Activated CD4-positive, alpha-beta T cell treated with anti-CD3 and anti-CD28 coated beads, Interleukin-2, amount 50 U/mL, for 16 hours (primary cell): ENCODE measurements at places on chromosomes 6 and 20.

DNA sequence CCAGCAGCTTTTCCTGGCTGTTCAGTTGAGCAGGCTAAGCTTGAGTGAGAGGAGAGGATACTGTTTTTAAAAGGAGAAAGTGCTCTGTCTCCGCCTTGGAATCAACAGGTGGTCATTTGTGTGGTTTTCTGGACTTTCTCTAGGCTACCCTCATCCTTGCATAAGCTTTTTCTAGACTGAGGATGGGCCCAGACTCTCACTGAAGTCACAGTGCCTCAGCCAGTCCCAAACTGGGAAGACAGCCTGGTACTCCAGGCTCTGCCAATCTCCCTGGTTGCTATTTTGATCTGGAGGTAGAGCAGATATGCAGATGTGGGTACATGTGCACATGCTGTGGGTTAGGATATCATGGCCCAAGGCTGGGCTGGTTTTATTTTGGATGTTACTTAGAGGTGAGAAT, 7.0 kb downstream of the SCUBE3 start:
- no peak for DNase-seq

GRCh38 chr20:20837574-20838021, 125.2 kb upstream of the RALGAPA2 start:
- DNase-seq: peak; percentile 44

DNA sequence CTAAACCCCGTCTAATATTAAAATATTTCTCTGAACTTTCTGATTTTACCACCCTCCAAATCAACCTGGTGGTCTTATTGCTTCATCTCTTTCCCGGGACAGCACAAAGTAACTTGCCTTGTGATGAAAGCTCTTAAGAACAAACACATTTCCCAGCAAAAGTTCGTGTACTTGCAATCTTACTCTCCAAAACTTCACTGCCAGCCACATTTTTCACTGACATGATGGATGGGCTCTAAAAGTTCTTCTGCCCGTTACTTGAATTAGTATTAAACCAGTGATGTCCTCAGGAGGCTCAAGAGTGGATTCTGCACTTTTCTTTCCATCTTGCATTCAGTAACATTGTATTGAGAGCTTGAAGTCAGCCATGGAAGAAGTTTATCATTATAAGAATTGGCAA, 731.6 kb upstream of the GJE1 start:
- no peak for DNase-seq

GRCh38 chr20:10671221-10671918, 2.4 kb downstream of the JAG1 start:
- DNase-seq: peak; percentile 35

DNA sequence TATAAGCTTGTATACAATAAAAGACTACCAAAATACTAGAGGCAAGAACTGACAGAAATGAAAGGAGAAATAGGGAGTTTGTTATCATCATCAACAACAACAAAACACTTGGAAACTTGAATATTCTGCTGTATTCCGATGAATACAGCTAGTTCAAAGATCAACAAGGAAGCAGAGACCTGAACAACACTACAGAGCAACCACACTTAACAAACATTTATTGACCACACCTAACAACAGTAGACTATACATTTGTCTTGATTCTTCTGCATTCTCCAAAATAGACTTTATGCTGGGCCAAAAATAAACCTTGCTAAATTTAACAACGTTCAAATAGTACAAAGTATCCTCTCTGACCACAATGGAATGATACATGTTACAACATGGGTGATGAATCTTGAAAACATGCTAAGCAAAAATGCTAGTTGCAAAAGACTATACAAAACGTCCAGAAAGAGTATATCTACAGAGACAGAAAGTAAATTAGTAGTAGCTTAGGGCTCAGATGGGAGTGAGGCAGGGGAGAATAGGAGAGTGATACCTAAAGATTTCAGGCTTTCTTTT, 39.1 kb upstream of the PAK5 start:
- no peak for DNase-seq

- DNase-seq: no peak
These were observed 348.1 kb upstream of the SOX4 start for GRCh38 chr6:21245488-21245887.

GRCh38 chr6:132512638-132513632, at the start of gene STX7:
TSS of gene STX7 (minus strand) at chr6:132513116. CDS start at chr6:132503530, 9,586 bp downstream.
- peak; percentile 91 for DNase-seq

DNA sequence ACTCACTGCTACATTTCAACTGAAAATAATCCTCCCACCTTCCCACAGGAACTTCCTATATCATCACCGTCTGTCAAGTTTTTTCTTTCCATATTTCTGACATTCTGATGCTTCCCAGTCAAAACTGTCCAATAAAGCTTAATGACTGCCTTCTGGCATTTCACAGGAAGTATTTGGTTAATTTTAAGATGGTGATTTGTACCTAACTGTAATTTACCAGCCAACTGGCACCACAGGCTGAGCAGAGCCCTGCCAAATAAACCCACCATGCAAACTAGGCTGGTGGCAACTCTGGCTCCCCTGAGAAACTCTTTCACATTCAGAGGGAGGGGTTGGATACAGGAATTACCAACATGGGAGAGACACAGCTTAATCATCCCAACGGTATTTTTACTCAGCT, 50.0 kb downstream of the KLHL32 start:
- DNase-seq: no peak

DNA sequence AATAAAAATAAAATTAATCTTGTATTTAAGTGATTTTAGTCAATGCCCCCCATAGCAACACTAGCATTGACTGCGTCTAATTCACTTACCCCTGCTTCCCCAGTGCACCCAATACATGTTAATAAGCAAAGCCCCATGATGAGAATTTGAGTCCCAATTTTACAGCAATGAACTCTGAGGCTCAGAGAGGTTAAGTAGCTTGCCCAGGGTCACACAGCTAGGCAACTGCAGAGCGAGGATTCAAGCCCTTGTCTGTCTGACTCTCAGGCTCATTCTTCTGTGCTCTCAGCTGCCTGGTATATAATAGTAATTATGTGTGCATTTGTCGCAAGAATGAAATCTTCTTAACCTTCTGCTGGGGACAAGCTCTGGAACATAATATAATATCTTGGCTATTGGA, 8.5 kb downstream of the PABPC1L start:
- no peak for DNase-seq

- no peak for DNase-seq
These were observed 37.4 kb downstream of the RCAN2 start for GRCh38 chr6:46453741-46454316.

DNA sequence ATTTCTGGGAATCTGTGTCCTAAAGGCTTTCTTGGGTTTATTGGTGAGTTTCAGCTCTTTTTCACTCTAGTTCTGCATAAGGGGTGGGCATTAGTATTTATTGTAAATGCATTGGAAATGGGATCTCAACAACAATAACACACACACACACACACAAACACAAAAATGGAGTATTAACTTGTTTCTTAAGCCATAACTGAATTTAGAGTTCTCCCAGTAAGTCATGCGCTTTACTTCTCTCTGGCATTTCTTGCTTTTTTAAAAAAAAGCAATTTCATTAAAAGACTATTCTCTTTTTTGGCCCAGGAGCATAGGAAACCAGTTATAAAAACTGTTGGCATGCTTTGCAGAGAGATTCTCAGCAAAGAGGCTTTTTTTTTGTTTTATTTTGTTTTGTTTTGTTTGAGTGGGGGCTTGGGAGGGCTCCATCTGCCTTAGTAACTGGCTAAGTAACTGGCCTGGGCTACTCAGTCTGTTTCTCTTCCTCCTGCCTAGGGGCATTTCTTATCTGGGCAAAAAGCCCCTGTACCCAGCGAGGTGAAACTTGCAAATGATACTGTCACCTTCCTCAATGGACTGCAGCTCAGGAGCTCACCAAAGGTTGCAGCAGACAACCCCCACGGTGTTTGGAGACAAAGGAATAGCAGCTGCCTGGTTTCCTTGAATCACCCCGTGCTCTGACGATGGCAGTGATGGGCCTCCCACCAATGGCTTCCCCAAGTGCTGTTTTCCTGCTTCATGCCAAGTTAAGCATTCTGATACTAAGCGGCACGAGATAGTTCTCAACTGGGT, 128.5 kb downstream of the BCAS1 start:
- DNase-seq: no peak

- no peak for DNase-seq
These were observed 663.4 kb downstream of the KHDRBS2 start for GRCh38 chr6:61622601-61623000.

DNA sequence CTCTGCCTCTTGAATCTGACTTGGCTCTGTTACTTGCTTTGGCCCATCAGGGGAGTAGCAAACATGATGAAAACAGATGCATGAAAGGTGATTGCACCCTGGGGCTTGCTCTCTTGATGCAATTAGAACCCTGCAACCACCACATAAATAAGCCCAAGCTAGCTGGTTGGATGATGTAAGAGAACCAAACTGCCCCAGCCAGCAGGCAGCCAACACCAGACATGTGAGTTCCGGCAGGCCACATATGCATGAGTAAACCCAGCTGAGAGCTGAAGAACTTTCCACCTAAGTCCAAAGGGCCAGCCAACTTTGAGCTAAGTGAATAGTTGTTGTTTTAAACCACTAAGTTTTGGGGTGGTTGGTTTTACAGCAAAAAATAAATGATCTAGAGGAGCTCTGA, 268.4 kb downstream of the FARS2 start:
- no peak for DNase-seq

- DNase-seq: peak; percentile 38
These were observed 34.8 kb upstream of the UST start for GRCh38 chr6:148711833-148712654.

DNA sequence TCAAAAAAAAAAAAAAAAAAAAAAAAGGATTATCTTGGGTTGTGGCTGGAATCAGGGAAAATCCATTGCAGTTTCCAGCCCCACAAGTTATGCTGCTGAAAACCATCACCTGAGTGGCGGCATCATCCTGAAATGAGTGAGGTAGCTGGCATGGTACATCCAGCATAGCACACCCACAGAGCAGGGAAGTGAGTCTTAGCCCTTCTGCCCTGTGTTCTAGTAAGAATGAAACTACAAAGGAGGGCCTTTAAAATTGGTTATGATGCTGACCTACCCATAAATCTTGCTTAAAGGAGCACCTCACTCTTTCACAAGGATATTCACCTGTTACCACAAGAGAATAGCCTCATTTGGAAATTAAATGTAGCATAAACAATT, 119.2 kb downstream of the NFATC2 start:
- DNase-seq: peak; percentile 90

DNA sequence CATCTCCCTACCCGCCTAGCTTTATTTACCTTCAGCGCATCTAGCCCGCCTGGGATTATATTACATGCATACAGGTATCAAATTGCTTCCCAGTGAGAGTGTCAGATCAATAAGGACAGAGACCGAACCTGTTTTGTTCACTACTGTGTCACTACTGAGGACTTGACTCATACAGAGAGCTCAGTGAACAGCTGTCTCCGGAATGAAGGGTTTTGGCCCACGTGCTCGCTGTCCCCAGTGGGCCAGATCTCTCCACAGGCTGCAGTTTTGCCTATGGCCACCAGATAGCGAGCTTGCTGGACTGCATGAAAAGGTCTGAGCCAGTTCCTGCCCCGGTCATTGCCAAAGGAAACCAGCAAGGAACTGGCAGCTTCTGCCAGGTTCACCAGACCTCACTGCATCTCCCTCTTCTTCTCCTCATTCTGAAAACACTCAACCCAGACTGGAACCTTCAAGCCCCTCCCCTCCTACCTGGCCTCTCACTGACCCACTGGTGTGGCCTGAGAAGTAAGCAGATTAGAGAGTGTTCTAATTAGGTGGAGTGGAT, 150.8 kb downstream of the ZMYND8 start:
- peak; percentile 74 for DNase-seq

- no peak for DNase-seq
These were observed 76.7 kb downstream of the PREP start for GRCh38 chr6:105326216-105326615.

- DNase-seq: no peak
These were observed 642.6 kb downstream of the KIF16B start for GRCh38 chr20:15930311-15931305.

- no peak for DNase-seq
These were observed 118.9 kb downstream of the MACROD2 start for GRCh38 chr20:14114065-14114704.

GRCh38 chr6:161319231-161319630, 45.4 kb upstream of the AGPAT4 start:
- DNase-seq: no peak

DNA sequence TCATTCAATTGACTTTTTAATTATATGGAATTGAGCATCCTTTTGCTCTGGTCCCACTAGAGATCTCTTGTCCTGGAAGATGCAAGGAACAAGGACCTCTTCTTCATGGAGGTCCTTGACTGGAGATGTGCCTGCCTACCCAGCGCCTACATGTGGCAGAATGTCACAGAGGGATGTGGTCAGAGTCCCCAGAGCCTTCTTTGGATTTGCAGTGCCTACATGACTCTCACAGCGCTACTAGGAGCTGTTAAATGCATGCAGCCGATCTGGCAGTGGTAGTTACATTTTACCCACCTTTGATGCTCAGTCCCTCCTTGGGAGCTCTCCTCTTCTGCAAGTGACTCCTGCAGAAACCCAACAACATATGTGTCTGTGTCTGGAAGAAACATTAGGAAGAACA, 51.9 kb upstream of the ADTRP start:
- no peak for DNase-seq

GRCh38 chr6:111646942-111647341, 41.3 kb upstream of the TRAF3IP2 start:
- no peak for DNase-seq

DNA sequence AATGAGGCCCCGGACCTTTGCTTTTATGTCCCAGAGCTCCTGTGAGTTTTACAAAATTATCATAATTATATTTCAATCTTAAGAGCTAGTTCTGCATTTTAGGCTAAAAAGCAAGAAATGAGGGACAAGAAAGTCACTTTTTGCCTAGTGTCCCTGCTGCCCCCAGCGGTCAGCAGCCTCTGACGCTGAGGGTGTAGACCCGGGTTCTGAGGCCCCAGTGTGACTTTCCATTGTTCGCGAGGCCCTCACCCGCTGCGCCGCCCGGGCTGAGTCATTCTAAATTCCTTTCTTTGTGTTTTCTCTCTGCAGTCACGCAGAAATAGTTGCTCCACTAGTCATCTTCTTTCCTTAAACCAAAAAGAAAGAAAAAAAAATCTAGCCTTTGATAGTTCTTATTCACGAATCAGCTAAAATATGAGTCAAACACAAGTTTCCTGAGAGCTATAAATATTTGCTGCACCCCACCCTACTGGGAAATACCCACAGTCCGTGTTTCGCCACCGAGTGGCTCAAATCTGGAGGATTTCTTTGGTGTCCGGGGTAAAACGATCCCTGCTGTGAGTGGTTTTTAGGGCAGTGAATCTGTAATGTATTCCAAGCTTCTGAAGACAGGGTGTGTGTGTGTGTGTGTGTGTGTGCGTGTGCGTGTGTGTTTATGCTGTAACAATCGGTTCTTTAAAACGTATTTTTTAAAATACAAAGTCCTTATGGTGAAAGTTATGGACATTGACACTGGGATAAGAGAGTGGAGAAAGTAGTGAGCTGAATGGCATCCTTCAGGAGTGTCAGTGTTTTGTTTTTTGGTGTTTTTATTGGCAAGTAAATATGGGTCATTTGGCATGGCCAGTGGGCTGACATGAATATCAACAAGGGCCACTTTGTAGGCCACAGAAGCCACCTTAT, 59.7 kb upstream of the EEF1A1 start:
- DNase-seq: peak; percentile 81
